ENCODE measurements at places on chromosomes 4 and X.

GRCh38 chrX:134706138-134706537 lies 47.9 kb upstream of the PLAC1 start:
- DNase-seq: no peak

GRCh38 chr4:89685277-89685676 lies 151.7 kb downstream of the SNCA start:
- DNase-seq: no peak

GRCh38 chrX:1388651-1389050 lies 3.3 kb downstream of the SLC25A6 start:
- DNase-seq: no peak

DNA sequence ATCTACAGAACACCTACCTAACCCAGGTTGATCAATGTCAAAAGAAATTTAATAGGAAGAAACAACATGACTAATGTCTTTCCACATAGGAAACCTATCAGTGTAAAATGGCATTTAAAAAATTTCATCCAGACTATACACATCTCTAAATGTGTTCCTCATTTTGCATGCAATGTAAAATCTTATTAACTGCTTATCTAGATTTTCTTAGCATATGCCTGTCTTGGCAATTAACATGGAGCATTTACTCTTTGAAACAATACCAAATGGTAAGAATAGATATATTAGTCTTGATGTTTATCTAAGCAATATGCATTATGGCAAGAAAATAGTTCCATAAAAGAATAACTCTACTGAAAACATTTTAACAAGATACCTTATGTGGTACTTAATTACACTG lies 199.8 kb downstream of the TRAM1L1 start:
- no peak for DNase-seq

DNA sequence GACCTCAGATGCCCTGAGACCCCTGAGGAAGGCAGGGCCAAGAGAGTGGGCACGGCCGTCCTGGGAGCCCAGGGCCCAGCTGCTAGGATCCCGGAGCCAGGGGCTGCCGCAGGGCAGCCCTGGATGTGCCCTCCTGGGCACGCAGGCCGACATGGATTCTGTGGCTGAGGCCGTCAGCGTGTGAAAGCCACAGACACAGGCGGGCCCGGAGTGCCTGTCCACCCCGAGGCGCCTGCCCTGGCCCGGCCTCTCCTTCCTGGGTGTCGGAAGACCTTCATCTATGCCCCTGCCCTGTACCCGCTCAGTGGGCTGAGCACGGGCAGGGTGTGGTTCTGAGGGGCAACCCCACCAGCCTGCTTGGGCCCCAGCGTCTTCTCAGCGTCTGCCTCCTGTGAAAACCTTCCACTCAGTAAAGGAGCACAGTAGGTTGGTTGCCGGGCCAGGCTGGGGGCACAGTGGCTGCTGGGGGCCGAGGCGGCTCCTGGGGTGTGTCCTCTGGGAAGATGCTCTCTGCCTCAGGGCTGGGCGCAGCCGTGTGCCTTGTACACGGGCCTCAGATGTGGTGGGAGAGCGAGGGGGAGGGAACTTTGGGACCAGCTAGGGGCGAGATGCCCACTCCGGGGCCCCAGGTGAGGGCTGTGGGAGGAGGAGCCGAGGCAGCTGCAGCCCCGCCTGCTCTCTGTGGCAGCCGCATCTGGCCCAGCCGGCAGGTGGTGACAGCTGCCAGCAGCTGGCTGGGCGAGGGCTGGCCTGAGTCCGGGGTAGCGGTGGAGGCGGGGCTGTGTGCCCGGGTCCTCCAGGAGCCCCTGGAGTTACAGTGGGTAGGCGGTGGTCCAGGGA lies 20.8 kb downstream of the FGFRL1 start:
- no peak for DNase-seq

GRCh38 chr4:127251423-127251822 lies 381.3 kb upstream of the INTU start:
- DNase-seq: no peak

- no peak for DNase-seq
Measured at GRCh38 chr4:184444953-184445309, 29.4 kb downstream of the IRF2 start.

DNA sequence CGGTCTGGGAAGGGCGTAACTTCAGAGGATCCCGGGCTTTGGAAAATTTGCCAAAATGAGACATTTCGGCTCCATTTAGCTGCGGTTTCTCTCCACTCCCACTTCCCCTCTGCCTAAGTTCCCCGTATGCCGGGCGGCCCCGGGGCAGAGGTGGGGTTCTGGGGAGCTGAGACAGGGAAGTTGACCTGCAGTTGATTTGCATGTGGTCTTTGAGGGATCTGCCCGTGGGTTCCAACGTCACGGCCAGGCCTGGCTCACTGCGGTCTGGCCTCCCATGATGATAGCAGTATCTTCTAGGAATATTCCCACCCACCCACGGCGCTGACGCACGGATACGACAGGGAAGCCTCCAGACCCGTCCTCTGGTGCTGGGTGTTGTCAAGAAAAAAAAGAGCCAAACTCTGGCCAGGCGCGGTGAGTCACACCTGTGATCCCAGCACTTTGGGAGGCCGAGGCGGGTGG lies 27.3 kb upstream of the CRLF2 start:
- DNase-seq: peak; percentile 13

- DNase-seq: peak; percentile 52
Measured at GRCh38 chrX:101619364-101619763, 1.6 kb upstream of the ARMCX6 start.

- DNase-seq: no peak
Measured at GRCh38 chr4:48467442-48467841, 15.7 kb upstream of the SLC10A4 start.

DNA sequence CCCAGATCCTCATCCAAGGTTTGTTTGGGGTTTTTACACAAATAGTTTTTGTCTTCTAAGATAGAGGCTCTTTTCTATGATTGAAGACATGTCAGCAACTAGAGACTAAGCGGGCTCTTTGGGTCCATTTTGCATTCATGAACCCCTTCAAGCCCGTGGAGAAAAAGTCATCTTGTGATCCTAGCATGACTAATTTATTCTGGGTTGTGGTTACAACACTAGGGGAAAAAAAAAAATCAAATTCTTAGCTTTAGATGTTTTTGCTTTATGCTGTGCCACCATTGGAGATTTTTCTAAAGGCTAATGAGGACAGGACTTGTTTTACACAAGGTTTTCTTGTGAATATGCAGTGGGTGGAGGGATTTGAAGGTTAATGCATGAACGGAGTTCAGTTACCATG lies 440.0 kb downstream of the PCDH7 start:
- no peak for DNase-seq

GRCh38 chr4:164571593-164572390 lies 182.1 kb upstream of the SMIM31 start:
- no peak for DNase-seq

DNA sequence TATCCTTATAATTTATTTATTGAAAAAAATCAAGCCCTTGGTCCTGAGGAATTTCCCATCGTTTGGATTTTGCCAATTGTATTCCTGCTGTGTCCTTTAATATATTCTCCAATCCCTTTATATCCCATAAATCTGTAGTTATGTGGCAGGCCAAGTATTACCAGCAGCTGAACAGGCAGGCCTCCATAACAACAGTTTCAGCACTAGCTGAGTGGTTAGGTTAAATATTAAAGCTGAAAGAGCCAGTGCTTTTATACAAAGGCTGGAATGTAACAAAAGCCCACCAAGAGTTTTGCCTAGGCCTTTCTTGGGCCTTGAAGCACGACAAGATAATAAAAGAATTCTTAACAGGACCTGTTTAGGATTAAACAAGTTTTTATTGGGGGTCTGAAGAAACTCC lies 366.6 kb upstream of the GALNT7 start:
- DNase-seq: peak; percentile 23

DNA sequence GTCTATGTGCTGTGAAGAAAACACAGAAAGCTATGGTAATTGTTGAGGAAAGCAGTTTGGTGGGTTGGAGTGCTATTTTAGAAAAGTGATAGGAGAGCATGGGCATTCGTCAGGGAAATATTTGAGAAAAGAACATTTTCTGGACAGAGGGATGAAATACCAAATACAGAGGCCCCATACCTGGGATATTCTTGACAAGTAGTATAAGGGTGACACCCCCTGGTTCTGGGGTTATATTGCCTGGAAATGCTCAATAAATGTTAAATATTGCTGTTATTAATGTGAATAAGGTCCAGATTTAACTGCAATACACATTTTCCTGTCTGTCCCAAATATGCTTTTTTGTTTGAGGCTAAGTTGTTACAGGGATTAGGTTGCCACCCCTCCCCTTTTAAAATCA lies 42.9 kb downstream of the WWC2 start:
- no peak for DNase-seq

- no peak for DNase-seq
Measured at GRCh38 chrX:115892056-115892708, 278.4 kb upstream of the AGTR2 start.

GRCh38 chr4:26213317-26213716 lies 107.5 kb upstream of the RBPJ start:
- no peak for DNase-seq

DNA sequence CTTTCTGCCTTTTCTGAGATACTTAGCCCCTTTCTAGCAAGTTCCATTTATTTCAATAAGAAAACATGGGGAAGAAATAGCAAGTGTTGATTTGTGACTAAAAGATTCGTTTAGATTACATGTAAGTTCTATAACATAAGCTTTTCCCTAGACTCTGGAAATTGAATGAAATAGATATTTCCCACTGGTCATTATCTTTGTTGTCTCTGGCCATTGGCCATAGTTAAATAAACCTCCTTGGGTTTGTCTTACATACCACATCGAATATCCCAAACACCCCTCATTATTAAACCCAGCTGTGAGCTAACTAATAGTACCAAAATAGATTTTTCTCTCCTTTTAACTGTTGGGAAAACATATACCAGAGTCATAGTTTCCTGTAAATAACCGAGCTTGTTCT lies 534.8 kb downstream of the IQCM start:
- peak; percentile 45 for DNase-seq
